ENCODE measurements at places on chromosomes 2 and 18.

- no peak for DNase-seq
Observed at GRCh38 chr2:196566961-196567666, 72.4 kb upstream of the CCDC150 start.

DNA sequence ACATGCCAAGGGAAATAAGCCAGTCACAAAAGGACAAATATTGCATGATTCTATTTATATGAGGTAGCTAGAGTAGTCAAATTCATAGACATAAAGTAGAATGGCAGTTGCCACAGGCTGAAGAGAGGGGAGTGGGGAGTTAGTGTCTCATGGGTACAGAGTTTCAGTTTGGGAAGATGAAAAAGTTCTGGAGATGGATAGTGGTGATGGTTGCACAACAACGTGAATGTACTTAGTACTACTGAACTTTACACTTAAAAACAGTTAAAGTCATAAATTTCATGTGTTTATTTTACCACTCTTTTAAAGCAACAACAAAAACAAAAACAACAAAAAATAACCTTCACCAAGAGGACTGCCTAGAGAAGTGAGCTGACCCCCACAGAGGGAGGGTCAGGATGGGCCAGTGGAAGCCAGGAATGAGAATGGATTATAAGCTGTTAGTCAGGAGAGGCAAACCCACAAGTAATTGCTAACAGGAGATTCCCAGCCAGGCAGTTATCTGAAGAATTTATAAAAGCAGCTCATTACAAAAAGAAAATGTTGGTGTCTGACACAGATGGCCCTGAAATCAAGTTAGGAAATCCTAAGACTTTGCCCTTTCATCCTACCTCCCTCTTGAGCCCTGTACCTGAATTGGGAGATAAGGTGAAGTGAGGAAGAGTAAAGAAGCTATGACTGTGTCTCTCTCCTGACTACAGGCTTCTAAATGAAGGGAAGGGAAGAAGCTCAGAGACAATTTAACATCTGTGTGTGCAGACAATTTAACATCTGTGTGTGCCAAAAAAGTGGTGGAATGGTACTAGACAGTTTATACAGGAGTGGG is 263.4 kb downstream of the PDE11A start:
- no peak for DNase-seq

GRCh38 chr18:69730664-69731063 is 217.0 kb downstream of the CD226 start:
- DNase-seq, result no peak

GRCh38 chr2:192148620-192149321 is 46.0 kb downstream of the TMEFF2 start:
- no peak for DNase-seq

DNA sequence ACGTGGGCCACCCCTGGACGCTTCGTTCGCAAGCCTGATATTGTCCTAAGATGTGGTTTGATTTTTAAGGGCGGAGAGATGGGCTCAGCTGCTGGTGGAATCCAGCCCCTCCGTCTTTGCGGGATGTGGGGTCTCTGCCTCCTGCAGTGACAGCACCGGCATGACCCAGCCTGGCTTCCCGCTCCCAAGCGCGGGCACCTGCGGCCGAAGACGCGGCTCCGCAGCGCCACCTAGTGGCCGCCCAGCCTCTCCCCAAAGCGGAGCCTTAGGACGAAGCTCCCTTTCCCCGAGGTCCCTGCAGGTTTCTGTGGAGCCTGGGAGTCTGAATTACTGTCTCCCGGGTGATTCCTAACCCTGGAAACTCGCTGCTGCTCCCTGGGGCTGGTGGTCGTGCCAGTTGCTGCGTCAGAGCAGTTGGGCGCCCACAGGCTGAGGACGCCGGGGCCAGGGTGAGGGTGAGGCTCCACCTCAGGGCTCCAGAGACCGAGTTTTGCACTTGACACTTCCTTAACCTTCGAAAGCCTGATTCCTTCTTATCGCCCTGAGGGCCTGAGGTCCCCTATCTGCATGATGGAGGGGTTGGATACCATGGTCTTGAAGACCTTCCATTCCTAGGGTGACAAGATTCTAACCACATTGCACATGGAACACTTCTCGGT is 137.5 kb downstream of the TPO start:
- DNase-seq, result no peak
